Activated CD8-positive, alpha-beta memory T cell treated with anti-CD3 and anti-CD28 coated beads for 4 hours (primary cell): ENCODE measurements at places on chromosomes 7 and 10.

DNA sequence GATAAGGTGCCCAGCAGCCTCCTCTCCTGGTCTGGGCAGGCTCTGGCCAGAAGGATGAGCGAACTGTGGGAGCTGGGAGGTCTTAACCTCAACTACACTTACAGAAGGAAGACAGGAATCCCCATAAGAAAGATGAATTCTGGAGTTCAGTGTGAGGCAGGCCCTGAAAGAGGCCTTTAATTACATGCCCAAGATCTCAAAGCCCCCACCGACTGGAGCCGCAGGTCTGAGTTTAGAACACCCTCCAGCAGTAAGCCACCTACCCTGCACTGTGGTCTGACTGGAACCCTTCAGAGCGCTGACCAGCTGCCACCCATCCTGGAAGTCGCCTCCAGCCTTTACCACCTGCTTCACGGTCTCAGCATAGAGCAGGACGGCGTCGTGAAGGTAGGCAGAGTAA lies 28.2 kb upstream of the ACSL5 start:
- DNase-seq: no peak

DNA sequence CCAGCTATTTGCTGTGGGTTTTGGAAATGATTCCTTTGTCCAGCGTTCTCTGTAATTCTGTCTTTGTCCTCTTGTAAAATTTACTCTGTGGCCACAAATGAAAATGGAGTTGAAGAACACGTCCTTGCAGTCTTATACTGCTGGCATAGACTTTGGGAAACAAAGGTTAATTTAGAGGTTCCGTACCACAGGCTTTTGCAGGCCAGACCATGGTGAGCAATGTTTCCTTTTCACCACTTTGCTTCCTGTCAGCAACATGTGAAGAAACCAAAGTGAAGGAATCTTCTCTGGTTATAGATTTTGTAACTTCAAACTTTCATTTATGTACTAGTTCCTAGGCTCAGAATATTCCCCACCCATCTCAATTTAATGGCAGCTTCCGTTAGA lies 488.5 kb downstream of the MDFIC start:
- no peak for DNase-seq

DNA sequence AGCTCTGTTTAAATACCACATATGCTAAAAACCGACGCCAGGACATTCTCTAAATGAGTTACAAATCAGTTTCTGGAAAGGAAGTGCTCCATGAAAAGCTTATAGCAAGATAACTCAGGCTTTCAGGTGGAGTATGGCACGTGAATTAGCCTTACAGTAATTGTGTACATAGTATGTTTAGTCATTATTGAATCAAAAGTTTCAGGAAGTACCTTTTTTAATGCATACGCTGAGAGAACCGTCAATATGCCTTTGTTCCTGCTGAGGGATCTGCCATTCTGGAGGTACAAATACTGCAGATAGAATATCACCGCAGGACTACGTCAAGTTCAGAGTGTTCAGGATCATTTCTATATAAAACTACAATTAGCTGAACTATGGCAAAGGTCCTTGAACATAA lies 45.7 kb downstream of the ANKMY2 start:
- no peak for DNase-seq

DNA sequence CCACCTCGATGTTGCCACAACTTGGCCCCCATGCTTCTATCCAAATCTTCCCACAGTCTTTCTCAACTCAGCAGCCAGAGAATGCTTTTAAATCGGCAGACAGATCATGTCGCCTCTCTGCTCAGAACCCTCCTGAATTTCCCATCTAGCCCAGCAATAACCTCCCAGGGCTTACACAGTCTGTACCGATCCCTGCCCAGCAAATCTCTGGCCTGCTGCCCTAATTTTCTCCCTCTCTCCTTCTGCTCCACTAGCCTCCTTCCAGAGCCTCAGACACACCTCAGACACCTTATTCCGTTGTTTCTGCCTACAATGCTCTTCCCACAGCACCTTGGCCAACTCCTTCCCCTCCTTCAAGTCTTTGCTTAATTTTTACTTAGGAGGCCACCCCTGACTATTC lies 32.3 kb downstream of the MDH2 start:
- no peak for DNase-seq

- DNase-seq: no peak
Observed at GRCh38 chr7:46285878-46286277, 364.8 kb upstream of the IGFBP3 start.

DNA sequence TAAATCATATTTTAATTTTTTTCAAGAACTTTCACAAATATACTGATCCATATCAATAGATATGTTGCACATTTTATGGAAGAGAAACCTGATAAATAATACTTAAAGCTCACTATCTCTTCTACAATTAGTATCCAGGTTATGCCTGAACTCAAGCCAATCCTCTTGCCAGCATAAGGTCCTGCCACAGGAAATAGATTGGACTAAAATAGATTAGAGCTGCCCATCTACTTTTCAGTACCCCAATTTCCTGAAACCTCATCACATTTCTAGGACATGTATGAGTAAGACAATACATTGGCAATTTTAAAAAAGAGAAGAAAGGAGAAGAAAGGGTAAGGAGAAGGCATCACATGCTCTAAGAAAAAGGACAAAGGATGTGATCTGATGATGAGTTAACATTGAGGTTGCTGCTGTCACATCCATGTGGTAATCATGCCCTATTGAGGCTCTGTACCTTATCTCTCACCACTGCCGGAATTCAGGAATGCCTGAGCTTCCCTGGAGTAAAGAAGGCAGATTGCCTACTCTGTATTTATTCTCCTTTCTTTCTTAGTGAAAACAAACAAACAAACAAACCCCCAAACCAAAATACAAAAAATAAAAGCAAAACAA lies 199.7 kb downstream of the ANK3 start:
- no peak for DNase-seq

- DNase-seq: no peak
Observed at GRCh38 chr10:12614177-12614995, 265.0 kb downstream of the CAMK1D start.

DNA sequence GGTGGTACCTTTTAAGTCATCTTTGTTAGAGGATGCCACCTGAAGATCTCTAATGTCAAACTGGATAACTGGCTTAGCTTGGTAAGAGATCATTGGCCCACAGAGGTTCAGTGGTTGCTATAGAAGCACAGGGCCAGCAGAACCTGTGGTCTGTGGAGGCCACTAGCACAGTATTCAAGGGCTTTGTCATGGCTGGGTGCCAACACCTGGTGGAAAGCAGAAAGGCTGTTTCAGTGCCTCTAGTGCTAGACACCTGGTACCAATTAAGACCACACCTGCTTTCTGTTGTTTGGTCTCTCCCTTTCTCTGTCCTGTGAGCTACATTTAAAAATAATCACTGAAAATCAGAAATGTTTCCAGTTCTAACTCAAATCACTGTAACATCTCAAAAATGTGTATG lies 10.0 kb upstream of the PCGF5 start:
- no peak for DNase-seq

DNA sequence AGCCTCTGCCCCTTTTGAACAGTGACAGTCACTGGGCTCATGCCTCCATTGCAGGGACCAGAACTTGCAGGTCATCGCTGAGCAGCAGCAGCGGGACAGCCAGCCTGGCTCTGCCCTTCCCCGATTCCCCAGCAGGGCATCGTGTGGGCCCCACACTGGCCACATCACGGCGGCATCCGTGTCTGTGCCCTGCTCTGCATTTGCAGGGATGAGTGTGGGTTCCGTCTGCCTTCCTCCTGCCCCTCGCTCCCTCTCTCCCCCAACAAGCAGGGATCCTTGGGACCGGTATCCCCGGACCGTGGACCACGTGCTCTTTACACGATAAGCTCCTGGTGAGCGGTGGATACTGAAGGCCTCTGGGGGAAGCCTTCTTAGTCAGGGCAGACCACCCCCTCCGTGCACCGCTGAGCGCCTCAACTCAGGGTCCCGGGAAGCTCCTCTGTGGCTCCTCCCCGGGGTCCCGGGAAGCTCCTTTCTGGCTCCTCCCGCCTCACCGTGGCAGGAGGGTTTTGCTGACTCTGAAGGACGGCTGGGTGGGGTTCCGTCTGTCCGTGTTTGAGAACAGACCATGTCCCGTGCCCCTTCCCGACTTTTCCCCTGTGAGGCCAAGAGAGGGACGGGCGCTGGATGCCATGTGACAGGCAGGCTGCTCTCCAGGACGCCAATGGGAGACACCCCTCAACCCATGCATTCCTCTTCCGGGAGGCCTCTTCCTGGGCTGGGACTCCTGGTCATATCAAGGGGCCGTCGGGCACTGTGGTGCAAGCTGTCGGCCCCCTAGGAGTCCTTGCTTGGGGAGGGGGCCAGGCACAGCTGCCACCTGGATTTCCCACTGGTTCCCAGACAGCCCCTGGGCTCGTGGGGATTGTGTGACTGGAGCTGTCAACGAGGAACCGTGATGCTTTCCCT lies 23.5 kb upstream of the NKX6-2 start:
- no peak for DNase-seq

DNA sequence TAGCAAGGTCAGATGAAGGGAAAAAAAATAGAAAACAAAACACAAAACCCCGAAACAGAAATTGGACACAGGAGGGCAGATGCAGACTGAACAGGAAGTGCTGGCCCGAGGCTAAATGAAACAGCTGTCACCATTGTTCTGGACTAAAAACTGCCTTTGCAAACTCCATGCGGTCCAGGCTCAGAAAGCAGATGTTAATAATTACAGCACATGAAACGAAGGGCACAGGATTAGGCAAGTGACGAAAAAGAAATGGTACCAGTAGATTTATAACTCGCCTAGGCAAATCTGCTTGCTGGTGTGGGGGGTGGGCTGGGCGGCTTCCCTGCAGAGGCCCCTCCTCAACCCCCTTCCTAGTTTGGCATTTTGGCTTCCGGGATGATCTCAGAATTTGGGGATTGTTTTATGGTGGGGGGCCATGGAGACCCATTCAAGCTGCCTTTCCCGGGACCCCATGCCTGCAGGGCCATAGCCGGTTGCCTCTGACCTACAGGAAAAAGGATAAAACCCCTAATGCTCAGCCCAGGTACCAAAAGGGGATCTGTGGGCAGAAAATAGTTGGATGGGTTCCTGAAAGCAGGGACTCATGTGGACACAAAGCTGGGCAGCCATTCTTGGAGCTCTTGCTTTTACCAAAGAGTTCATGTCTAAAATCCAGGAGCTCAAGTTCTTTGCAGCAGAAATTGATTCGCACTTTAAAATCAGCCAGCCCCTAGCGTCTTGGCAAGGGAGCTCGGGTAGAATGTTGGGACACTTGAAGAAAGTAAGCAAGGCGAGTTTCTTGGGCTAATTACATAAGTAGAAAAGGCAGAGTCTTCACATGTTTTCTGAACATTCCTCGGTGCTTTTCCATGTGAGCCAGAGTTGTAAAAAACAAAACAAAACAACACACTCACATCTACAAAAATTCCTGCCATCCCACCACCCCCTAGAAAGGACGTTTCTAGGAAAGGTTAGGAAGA lies 39.0 kb upstream of the EMX2 start:
- DNase-seq: no peak

GRCh38 chr10:17065273-17065672 lies 64.3 kb downstream of the CUBN start:
- DNase-seq: no peak

DNA sequence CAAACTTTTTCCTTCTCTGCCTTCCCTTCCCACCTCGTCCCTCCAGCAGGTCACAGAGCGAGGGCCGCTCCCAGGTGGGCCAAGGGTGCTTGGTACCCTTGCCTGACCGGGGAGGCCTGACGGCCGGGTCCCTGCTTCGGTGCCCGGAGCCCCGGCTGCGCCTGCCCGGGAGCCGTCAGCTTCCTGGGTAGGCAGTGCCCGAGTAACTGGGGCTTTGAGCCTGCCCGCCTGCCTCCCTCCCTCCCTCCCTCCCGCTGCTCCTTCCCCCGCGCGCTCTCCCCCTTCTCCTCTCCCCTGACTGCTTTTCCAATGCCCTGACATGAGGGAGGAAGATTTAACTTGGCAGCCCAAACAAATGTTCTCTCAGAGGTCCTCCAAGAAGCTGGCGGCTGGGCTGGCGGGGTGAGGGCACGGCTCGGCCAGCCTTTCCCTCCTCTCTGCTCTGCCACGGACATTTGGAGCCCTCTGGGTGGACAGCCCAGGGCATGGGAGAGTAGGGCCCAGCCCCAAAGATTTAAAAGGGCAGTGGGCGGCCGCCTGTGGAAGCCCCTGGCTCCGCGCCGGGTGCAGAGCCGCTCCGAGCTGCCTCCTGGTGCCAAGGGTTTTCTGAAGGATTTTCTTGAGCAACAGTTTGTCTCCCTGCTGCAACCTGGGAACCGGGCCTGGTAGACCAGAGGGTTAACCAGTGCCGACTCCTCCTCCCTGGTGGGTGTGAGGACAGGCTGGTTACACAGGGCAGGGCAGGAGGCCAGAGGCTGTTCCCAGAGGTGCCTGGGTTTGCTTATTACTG lies 2.0 kb downstream of the ZMIZ1 start:
- no peak for DNase-seq

DNA sequence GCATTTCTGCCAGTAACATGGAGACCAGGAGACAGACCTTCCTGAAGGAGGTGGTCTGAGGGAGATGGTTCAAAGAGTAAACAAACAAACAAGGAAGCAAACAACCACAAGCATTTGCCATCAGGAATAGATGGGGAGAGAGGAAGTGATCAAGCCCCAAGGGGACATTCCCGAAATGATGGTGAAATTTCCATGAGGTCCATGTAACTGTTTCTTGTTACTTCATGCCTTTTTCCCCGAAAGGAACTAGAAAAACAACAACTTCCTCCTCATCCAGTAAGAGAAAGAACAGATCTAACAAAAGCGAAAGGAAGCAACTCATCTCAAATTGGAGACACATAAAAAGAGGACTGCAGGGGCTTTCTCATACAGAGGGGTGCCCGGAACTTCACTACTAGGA lies 152.5 kb upstream of the ZNF32 start:
- no peak for DNase-seq

DNA sequence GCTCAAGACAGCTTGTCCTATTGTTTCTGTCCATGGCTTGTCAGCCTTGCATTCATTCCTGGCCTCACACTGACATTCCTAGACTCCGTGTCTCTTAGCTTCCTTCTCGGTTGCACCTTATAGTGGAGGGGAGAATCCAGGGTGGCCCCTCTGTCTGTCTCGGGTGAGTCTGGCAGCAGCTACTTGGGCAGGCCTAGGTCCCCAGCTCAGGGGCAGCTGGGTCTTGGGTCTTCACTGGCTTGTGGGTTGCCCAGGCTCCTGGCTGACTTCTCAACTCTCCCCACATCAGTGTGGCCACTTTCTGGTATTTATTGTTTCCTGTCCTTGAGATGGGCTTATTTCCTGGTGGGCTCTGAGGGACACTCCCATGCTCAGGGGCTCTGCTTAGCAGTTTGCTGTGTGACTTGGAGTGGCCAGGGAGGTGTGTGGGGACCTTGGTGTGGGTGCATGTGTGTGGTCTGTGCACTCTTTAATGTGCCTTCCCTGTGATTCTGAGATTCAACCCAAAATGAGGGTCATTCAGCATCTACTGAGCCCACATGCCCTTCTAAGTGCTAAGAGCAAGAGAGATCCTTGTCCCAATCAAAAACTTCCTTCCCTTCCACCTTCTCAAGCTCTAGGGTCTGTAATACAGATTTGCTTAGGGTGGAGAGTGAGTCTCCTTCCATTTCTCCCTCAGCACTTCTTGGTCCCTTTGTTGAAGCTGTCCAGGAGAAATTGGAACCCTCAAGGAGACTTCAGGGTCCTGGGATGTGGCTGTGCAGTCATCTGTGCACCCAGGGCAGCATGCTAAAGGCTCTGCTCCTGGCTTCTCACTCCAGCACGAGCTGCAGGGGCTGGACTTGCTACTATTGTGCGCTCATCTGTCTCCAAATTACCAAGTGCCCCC lies 20.1 kb downstream of the UPP1 start:
- DNase-seq: no peak
